Progenitor cell of endocrine pancreas (in vitro differentiated cells): ENCODE measurements at places on chromosomes 1 and 21. TPM values are rescaled to one million over a fixed set of nuclear protein-coding genes. Genes with fewer than 3 reads are reported as not detected.

ANKRD35 gene
- 0.31 TPM in 2 replicates for total RNA-seq

CADM3 gene
- 7.1 and 8.9 TPM in 2 replicates for total RNA-seq

ZNF593OS gene
- total RNA-seq = not detected in 2 replicates

BMP8A gene
- 0.67 and 0.71 TPM in 2 replicates for total RNA-seq

SFN gene
- 0.36 and 0.44 TPM in 2 replicates for total RNA-seq

GRCh38 chr21:41980561-41980960 is 26.7 kb upstream of the C2CD2 start:
- H3K4me1 ChIP-seq = no peaks in the 10 kb centered on the region
- no peak overlapping the region for H3K4me3 ChIP-seq
- no peak overlapping the region for H3K27ac ChIP-seq
- H3K27me3 ChIP-seq = peaks cover 2% of the 10 kb centered on the region
- H3K36me3 ChIP-seq = no peaks in the 10 kb centered on the region

GRCh38 chr1:236103059-236103458 is 38.2 kb upstream of the NID1 start:
- no peak overlapping the region for H3K4me3 ChIP-seq
- no peak for DNase-seq
- peaks cover 12% of the 10 kb centered on the region for H3K27me3 ChIP-seq
- no peaks in the 10 kb centered on the region for H3K36me3 ChIP-seq
- H3K27ac ChIP-seq = no peak overlapping the region
- no peaks in the 10 kb centered on the region for H3K4me1 ChIP-seq

DNA sequence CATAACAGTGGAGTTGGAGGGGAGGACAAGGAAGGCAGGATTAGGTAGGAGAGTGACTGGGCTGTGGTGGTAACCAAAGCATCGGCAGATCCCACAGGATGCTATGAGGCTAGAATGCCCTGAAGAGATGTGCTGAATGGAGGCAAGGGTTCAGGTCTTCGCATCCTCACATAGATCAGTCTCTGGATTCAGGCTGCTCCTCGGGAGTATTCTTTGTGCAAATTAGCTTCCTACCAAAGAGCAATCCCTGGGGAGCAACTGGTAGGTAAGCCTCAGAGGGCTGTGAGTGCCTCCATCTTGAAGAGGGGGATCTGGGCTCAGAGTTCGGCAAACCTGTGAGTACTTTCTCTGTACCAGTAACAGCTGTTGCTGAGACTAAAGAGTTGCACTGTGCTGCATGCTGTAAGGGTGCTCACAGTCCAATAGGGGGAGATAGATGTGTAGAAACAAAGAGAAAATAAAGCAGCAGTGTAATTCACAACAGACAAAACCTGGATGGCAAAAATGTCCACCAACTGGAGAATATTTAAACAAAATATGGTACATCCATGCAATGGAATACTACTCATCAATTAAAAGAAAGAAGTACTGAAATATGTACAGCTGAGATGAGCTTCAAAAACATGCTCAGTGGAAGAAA is 322.4 kb upstream of the DEPDC1 start:
- H3K36me3 ChIP-seq = no peaks in the 10 kb centered on the region
- H3K4me3 ChIP-seq = no peak overlapping the region
- DNase-seq = no peak

DNA sequence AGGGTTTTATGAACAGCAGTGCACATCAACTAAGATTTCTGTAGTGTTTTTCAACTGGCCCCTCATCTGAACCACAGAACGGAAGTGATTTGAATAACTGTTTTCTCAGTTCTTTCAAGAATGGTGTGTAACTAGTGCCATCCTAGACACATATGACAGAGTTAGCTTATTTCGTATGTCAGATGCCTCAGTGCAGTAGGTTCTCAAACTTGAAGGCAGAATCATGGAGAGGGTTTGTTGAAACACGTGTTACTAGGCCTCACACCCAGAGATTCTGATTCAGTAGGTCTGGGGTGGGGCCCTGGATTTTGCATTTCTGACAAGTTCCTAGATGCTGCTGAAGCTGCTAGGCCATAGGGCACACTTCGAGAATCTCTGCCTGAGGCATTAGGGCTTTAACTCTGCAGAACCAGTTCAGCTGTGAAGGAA is 49.0 kb downstream of the SCCPDH start:
- no peak for DNase-seq
- H3K27me3 ChIP-seq = no peaks in the 10 kb centered on the region
- peaks cover 28% of the 10 kb centered on the region for H3K36me3 ChIP-seq
- no peak overlapping the region for H3K27ac ChIP-seq
- no peak overlapping the region for H3K4me3 ChIP-seq
- H3K4me1 ChIP-seq = no peaks in the 10 kb centered on the region

GRCh38 chr1:187474336-187474735 is 645.6 kb downstream of the PLA2G4A start:
- DNase-seq = no peak
- no peak overlapping the region for H3K27ac ChIP-seq
- H3K27me3 ChIP-seq = no peaks in the 10 kb centered on the region
- no peaks in the 10 kb centered on the region for H3K4me1 ChIP-seq

- DNase-seq = no peak
- H3K27me3 ChIP-seq = no peaks in the 10 kb centered on the region
- peaks cover 12% of the 10 kb centered on the region for H3K36me3 ChIP-seq
- H3K27ac ChIP-seq = peak overlapping the region; percentile 65
- peaks cover 20% of the 10 kb centered on the region for H3K4me1 ChIP-seq
- no peak overlapping the region for H3K4me3 ChIP-seq
Measured at GRCh38 chr1:200115532-200115931, 88.0 kb downstream of the NR5A2 start.

DNA sequence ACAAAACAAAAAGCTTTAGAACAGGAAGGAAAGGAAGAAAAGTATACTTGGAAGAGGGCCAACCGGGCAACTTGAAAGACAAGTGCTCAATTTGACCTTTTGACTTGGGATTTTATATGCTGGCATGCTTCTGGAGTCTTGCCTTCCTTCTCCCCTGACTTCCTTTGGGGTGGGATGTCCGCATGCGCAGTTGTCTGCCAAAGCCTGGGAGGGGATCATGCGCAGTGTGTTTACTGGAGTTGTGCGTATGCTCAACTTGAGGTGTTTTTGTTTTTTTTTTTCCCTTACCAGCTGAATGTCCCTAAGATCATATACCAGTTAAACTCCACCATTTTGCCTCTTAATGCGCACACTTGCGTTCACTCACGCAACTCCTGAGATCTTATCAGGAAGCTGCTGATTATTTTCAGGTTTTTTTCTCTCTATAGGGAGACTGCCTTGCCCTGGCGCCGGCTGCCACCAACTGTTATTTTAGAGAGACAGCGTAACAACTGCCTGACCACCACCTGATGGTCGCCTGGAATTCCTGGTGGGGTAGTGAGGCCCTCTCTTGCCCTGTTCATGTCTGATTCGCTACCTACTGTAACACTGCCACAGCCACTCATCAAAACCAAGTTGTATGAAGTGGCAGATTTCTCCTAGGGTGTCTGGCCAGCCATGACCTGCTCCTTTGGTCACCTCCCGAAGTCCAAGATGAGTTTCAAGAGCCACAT is 138.7 kb upstream of the ZNF644 start:
- H3K27me3 ChIP-seq = peaks cover 43% of the 10 kb centered on the region
- no peak overlapping the region for H3K4me3 ChIP-seq
- no peak overlapping the region for H3K27ac ChIP-seq
- no peaks in the 10 kb centered on the region for H3K4me1 ChIP-seq
- H3K36me3 ChIP-seq = no peaks in the 10 kb centered on the region

GRCh38 chr1:113930499-113931161 is 1.5 kb downstream of the HIPK1 start:
- no peaks in the 10 kb centered on the region for H3K27me3 ChIP-seq
- peaks cover 52% of the 10 kb centered on the region for H3K4me1 ChIP-seq
- H3K4me3 ChIP-seq = peak overlapping the region; percentile 86

GRCh38 chr21:28174701-28175100 is 818.0 kb downstream of the LTN1 start:
- no peak overlapping the region for H3K4me3 ChIP-seq
- DNase-seq = no peak
- H3K27me3 ChIP-seq = no peaks in the 10 kb centered on the region
- no peaks in the 10 kb centered on the region for H3K4me1 ChIP-seq
- no peaks in the 10 kb centered on the region for H3K36me3 ChIP-seq

- no peaks in the 10 kb centered on the region for H3K27me3 ChIP-seq
- DNase-seq = no peak
- H3K27ac ChIP-seq = peak overlapping the region; percentile 89
- H3K4me3 ChIP-seq = peak overlapping the region; percentile 89
- peaks cover 16% of the 10 kb centered on the region for H3K4me1 ChIP-seq
Measured at GRCh38 chr1:1398677-1399186, 403 bp downstream of the CCNL2 start.

DNA sequence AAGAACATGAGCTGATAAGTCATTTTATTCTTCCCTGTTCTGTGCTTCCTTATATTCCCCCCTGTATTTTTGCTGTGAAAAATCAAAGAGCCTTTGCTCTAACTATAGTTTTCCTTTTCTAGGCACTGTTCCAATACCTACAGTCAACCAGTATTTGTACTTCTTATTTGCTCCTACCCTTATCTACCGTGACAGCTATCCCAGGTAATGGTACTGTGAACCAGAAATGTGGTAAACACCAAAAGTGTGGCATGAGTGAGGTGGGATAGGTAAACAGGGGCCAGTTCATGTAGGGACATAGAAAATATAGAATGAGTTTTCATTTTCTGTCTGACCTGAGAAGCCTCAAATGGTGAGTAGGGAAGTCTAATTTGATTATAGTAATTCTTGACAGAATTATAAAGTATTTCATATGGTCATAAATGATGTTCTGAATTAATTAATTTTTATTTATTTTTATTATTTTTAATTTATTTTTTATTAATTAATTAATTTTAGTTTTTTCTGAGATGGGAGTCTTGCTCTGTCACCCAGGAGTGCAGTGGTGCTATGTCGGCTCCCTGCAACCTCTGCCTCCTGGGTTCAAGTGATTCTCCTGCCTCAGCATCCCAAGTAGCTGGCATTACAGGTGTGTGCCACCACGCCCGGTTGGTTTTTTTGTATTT is 22.9 kb upstream of the AXDND1 start:
- H3K27me3 ChIP-seq = no peaks in the 10 kb centered on the region
- H3K4me3 ChIP-seq = no peak overlapping the region

GRCh38 chr21:29125191-29125590 is 5.3 kb upstream of the MAP3K7CL start:
- DNase-seq = no peak
- no peak overlapping the region for H3K4me3 ChIP-seq
- no peaks in the 10 kb centered on the region for H3K4me1 ChIP-seq
- H3K27me3 ChIP-seq = no peaks in the 10 kb centered on the region
- H3K36me3 ChIP-seq = no peaks in the 10 kb centered on the region

DNA sequence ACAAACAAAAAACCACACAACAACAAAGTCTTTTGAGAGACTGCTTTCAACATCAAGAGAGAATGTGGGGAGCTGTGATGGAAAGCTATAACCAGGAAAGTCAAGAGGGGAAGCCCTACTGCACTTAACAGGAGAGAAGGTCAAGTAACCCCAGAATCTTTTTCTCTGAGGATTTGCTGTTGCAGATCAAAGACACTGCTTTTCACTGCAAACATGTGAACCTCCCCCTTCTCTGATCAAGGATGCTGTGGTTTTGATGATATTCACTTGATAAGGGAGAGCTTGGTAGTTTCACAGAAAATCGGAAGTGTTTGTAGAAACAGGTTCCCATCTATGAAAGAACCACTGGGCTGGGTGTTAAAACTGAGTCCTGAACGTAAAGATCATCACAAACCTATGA is 4.8 kb downstream of the ETV3 start:
- no peak overlapping the region for H3K4me3 ChIP-seq
- DNase-seq = no peak
- no peak overlapping the region for H3K27ac ChIP-seq
- H3K4me1 ChIP-seq = peaks cover 31% of the 10 kb centered on the region

- no peak overlapping the region for H3K4me3 ChIP-seq
- no peaks in the 10 kb centered on the region for H3K27me3 ChIP-seq
- no peak overlapping the region for H3K27ac ChIP-seq
- H3K4me1 ChIP-seq = peaks cover 10% of the 10 kb centered on the region
- no peaks in the 10 kb centered on the region for H3K36me3 ChIP-seq
- no peak for DNase-seq
Measured at GRCh38 chr1:101064697-101065096, 39.1 kb upstream of the DPH5 start.

DNA sequence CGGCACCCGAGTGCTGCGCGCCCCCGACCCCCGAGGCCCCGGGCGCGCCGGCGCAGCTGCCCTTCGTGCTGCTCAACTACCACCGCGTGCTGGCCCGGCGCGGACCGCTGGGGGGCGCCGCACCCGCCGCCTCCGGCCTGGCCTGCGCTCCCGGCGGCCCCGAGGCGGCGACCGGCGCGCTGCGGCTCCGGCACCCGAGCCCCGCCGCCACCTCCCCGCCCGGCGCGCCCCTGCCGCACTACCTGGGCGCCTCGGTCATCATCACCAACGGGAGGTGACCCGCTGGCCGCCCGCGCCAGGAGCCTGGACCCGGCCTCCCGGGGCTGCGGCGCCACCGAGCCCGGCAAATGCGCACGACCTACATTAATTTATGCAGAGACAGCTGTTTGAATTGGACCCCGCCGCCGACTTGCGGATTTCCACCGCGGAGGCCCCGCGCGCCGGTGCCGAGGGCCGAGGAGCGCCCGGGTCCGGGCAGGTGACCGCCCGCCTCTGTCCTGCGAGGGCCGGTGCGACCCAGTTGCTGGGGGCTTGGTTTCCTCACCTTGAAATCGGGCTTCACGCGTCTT is 49.0 kb downstream of the SIM2 start:
- H3K4me3 ChIP-seq = peak overlapping the region; percentile 70
- peaks cover 1% of the 10 kb centered on the region for H3K36me3 ChIP-seq
- peaks cover 20% of the 10 kb centered on the region for H3K4me1 ChIP-seq

GRCh38 chr1:14786109-14786675 is 187.7 kb downstream of the KAZN start:
- H3K36me3 ChIP-seq = no peaks in the 10 kb centered on the region
- no peaks in the 10 kb centered on the region for H3K27me3 ChIP-seq
- no peak for DNase-seq
- H3K4me1 ChIP-seq = peaks cover 46% of the 10 kb centered on the region
- peak overlapping the region; percentile 5 for H3K27ac ChIP-seq

DNA sequence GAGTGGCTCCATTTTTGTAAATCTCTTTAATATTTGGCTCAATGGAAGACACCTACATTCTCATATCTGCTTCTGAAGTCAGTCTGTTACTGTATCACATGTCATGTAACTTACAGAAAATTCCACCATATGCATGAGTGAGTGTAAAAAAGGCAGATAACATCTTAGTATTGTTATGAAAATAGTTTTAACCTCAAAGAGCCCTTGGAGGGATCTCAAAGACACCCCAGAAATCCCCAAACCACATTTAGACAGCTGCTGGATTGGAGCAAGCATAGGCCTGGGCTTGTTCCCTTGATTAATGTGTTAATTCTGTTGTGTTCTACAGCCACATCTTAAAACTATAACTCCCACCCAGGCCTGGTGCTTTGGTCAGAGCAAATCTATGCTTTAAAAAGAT is 16.9 kb downstream of the MACO1 start:
- H3K36me3 ChIP-seq = peaks cover 5% of the 10 kb centered on the region
- no peak for DNase-seq
- H3K4me1 ChIP-seq = peaks cover 8% of the 10 kb centered on the region
- H3K27ac ChIP-seq = no peak overlapping the region
- H3K27me3 ChIP-seq = no peaks in the 10 kb centered on the region
- no peak overlapping the region for H3K4me3 ChIP-seq
